Smooth muscle cell of the brain vasculature (primary cell): ENCODE measurements at places on chromosomes 7 and 10.

GRCh38 chr10:43219848-43220247 is 47.0 kb downstream of the RASGEF1A start:
- no peak for DNase-seq

- DNase-seq = no peak
These were observed 60.9 kb downstream of the GRB10 start for GRCh38 chr7:50721661-50722259.

- DNase-seq = no peak
These were observed 825 bp downstream of the RAB11FIP2 start for GRCh38 chr10:118045837-118046394.

DNA sequence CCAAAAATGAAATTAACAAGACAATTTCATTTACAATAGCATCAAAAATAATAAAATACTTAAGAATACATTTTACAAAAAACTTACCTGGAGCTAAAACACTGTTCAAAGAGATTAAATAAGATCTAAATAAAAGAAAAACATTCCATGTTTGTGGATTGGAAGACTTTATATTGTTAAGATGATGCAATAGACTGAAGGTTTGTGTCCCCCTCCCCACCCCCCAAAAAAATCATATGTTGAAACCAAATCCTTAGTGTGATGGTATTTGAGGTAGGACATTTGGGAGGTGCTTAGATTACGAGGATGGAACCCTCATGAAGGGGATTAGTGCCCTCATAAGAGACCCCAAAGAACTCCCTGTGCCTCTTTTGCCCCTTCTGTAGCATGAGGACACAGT is 117.6 kb downstream of the ZNF467 start:
- DNase-seq = no peak

DNA sequence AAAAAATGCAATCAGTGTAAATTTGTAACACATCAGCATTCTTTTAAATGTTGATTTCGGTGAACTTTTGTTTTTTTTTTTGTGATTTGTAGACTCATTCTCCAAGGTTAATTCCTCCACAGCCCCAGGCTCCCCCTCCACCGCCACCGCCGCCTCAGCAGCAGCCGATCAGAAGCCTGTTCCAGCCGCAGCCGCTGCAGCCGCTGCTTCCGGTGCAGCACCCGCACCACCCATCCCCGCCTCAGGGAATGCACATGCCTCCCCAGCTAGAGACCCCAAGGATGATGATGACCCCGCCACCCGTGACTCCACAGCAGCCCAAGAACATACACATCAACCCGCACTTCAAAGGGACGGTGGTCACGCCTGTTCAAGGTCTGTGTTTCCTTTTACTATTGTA is 66.6 kb downstream of the RBM33 start:
- no peak for DNase-seq

DNA sequence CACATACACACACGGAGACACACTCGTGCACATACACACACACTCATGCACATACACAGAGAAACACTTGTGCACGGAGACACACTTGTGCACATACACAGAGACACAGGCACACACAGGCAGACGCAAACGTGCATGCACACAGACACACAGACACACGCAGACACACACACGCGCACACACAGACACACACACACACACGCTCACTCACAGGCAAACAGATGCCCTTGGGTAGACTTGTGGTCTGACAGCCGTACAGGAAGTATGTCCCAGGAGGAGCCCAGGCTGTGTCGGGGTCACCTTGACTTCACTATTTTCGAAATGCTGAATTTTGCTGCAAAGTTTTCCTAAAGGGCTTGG is 538.0 kb downstream of the DNAJB6 start:
- no peak for DNase-seq

- no peak for DNase-seq
These were observed 20.4 kb downstream of the GNG11 start for GRCh38 chr7:93941945-93942344.

- peak; percentile 74 for DNase-seq
These were observed 137.8 kb downstream of the MAPK8 start for GRCh38 chr10:48444266-48444665.

DNA sequence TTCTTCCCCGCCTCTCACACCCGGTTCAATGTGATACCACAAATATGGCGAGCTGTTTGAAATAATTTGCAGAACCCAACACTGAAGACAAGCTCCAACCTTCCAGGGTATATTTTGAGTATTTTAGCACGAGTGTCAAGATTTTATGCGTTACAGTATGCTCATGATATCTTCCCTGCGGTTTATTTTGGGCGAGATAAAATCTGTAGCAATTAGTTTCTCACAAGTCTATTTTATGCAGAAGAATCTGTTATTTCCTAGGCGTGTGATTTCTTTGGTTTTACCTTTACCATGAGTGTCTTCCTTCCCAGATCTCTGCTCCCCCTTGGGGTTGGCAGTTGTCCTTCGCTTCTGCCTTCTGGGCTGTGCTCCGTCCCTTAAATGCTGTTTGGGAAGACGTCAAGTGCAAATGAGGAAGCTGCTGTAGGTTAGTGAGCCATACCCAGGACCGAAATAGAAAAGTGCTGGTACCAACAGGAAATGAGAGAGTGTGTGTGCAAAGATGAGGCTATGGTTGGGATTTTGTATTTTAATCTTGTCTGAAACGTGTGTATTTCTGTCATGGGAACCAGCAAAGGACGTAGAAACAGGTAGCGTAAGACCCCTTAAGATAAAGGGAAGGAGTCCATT is 299.8 kb downstream of the KLF6 start:
- DNase-seq = no peak
